Right atrium auricular region (tissue), 2 donors: ENCODE measurements at places on chromosomes 4 and X. TPM values are rescaled to one million over a fixed set of nuclear protein-coding genes. Genes with fewer than 3 reads are reported as not detected.

DNA sequence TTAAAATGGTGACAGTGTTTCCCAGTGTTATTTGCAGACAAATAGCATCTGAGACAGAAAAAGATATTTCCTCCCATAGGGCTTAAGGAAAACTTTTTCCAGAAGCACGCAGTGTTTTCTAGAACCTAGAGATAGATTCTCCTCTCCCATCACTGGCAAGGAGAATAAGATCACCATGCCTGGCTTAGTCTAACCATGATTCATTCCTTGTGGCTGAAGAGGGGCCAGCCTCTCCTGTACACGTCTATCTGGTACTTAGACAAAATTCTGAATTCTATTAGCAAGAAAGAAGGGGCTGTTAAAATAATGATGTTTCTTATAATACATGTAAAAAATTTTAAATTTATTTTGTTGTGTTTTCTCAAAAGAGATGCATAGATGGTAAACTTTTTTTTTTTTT, 296.1 kb upstream of the LDB2 start:
- no peak for DNase-seq

Gene PABPC5
- total RNA-seq = 2.8 TPM

Gene SPINK2
- total RNA-seq = 0.93 TPM

DNA sequence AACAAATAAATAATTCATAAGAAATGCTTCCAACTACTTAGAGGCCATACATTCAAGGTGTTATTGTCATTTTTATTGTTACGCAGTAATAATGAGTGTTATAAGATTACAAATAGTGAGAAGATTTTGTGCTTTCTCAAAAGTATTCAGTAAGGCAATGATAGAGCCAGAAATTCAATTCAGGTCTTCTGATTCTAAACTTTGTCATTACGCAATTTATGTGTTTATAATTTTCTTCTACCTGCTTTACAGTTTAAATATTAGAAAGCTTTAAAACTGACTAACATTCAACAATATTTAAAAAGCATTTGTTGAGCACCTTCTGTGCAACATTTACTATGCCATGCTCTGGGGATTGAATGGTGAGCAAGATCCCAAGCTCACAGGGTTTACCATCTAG, 183.4 kb upstream of the ETNPPL start:
- no peak for DNase-seq

GRCh38 chr4:75344915-75345314, 169.3 kb downstream of the RCHY1 start:
- no peak for DNase-seq

Gene MAOB
- 21.0 TPM for total RNA-seq

- no peak for DNase-seq
Observed at GRCh38 chr4:39698424-39699009, 581 bp downstream of the UBE2K start.

DNA sequence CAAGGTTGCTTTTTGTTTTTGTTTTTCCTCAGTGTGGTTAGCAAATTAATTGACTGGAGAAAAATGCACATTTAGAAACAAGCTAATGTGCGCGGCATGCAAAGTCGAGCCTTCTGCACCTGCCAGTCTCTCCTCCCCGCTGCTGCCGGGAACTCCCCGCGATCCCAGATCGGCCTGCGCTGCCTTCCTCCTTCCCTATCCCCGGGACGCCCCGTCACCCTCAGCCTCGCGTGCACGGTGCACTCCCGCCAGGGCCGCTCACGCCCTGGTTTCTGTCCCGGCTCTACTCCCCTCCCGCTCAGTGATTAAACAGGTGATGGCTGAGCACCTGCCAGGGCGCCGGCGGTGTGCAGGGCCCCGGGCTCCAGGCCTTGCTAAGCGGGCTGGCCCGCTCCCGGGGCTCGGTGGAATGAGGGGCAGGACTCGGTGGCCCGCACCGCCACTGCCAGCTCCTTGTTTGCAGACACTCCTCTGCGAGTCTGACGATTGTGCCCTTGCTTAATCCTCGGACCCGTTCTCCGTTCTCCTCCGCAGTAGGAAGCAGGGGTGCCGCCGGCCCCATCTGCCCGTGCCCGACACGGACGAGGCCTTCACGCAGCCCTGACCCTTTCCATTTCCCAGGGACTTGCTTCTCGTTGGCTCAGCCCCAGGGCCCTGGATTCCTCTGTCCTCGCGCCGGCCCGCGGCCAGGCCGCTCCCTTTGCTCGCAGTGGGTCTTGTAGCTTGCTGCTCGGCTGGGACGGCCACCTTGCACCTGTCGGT, 143.4 kb downstream of the TRIML1 start:
- no peak for DNase-seq

- DNase-seq = no peak
Observed at GRCh38 chr4:19254486-19254885, 997.2 kb upstream of the SLIT2 start.

Gene PHF8
- 12.7 TPM for total RNA-seq

GRCh38 chr4:176270669-176271068, 1.6 kb upstream of the ASB5 start:
- no peak for DNase-seq
